Activated naive CD4-positive, alpha-beta T cell treated with anti-CD3 and anti-CD28 coated beads for 36 hours (primary cell): ENCODE measurements at places on chromosomes 12 and 14.

DNA sequence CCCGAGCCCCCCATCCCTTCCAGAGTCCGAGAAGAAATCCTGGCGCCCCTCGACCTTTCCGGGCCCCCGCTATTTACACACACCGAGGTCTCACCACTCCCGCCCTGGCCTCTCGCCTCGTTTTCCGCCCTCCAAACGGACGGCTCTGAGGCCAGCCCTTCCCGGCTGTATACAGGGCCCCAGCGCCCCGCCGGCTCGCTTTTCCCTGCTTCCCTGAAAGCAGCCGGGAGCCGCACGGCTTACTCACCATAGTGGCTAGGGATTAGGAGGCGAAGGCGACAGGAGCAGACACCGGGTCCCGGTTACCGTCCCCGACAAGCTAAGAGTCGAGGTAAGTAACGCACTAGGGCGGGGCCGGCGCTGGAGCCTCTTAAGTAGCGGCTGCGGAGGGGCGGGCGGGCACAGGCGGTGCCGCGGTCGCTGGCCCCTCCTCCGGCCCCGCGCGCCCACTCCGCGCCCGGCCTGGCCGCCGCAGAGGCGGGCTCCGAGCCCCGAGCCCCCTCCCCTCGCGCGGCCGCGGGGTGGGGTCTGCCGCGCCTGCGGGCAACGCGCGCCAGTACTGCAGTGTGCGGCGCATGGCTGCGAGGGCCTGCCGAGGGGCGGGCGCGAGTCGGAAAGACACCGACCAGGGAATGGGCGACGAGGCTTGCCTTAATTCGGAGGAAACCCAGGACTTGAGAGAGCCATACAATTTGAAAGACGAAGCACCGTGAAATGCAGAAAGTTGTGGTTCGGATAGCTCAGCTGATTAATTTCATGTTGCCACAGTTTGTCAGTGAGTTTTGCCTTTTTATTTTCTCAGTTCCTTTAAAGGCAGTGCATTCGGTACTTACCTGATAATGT is at the start of gene TUBA1B:
TSS of gene TUBA1B (minus strand) at position 345 of the 843 bp plus-strand sequence. CDS start at position 250, 95 bp downstream.
- DNase-seq: peak; percentile 89

DNA sequence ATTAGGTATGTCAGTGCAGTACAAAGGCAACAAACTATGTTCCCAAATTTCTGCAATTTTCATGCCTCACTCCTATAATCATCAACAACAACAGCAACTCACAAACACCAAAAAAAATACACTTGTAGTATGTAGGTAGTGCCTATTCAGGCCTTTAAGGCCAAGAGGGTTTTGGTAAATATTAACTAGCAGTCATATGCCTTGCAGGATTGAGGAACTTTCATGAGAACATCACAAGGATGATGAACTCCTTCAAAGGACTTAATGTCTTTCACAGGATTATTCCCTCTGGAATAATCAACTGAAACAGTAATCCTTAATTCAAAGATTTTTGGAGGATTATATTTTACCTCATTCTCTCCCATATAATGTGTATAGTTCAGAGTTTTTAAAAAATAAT is 293.8 kb downstream of the NOVA1 start:
- DNase-seq: no peak

DNA sequence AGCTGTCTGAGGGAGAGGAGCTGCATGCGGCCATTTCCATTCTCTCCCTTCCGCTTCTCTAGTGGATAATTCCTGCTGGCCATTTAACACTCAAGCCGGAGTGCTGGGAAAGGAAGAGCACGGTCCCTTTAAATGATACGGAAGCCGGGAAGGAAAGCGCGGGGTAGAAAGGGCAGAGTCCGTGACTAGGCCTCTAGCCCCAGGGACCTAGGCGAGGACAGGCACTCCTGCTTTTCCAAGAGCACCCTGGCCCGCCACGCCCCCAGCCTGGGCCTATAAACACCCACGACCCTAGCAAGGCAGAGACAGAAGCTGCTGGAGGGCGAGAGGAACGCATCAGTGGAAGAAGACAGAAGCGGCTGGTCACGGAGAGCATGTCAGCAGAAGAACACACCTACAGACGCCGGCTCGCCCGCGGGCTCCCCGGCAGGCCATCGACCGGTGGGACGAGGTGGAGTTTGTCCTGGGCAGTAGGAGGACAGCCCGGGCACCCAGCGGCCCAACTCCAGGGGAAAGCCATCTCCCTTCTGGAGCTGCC is 1206.6 kb upstream of the TMEM132C start:
- no peak for DNase-seq

DNA sequence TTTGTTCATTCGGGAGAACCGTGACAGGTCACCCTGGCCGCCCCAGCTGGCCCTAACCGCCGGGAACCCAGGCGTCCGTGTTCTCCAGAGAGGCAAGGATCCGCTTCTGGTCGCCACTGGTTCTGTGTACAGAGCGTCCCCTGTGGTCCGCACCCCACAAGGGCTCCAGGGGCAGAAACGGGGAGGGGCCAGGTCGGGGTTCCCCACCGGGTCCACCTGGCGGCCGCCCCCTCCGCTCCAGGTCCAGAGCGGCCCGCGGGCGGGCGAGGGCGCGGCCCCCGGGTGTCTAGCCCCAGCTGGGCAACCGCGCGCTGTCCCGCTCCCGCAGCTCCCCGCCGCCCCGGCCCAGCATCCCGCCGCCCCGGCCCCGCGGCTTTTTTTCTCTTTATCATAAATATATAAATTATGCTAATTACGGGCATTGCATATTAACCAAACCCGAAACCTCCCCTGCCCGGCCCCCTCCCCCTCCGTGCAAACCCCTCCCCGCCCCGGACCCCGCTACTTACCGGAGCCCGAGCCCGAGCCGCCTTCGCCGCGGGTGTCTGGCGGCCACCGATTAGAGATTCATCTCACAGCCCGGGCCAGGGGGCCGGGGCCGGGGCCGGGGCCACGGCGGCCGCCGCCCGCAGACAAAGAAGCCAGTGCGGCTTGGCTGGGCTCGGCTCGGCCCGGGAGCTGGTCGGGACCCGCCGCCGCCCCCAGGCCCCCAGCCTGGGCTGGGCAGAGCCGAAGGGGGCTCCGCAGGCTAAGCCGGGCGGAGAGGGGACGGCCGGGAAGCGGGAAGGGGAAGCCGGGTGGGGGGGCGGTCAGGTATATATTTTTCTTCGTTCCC is 512 bp downstream of the POU6F1 start:
- DNase-seq: peak; percentile 54

DNA sequence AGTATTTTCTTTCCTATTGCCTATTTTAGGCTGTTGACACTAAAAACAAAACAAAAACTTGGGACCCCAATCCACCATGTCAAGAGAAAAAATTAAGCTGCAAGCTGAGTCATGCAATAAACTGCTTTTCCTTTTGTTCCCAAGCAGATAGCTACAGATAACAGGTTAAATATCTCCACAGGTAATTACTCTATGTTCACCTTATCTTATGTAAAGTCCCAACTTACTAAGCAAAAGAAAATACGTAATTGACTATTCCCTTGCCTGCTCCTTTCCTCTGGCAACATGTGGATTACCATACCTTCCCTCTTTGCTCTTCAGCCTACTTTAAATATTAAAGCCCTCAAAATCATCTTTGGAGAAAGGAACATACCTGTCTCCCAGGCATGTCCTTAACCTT is 19.2 kb upstream of the COX16 start:
- DNase-seq: no peak

GRCh38 chr12:70721656-70722357 is 84.6 kb upstream of the PTPRB start:
- DNase-seq: no peak

DNA sequence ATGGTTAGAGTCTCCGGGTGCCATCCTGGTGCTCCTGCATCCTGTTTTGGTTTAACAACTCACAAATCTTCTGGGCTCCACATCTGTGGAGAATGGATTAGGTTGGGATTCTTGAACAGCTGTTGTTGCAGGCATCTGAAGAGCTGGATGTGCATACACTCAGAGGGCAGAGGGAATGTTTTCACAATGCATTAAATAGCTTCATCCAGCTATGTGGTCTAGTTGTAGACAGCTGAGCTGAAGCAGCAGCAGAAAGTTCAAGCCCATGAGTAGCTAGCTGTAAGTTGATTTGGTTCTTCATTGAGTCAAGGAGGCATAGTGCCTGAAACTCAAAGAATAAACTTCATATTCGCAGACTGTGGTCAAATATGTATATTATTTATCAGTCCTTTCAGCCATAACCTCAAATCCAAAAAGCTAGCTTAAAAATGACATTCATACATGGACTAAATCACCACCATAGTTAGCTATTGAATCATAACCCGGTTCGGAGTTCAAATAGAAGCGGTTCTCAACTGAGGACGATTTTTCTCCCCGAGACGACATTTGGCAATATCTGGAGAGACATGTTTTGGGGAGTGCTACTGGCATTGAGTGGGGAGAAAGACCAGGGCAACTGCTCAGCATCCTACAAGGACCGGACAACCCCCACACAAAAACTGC is 858 bp upstream of the ANKRD13A start:
- DNase-seq: no peak

- no peak for DNase-seq
Measured at GRCh38 chr12:50102646-50103309, 1.0 kb upstream of the GPD1 start.
